ENCODE measurements at places on chromosomes 1 and 21.

- no peak for DNase-seq
These were observed 23.7 kb downstream of the FAF1 start for GRCh38 chr1:50936321-50936720.

- no peak for DNase-seq
These were observed 30.7 kb downstream of the TNFRSF1B start for GRCh38 chr1:12197483-12197880.

DNA sequence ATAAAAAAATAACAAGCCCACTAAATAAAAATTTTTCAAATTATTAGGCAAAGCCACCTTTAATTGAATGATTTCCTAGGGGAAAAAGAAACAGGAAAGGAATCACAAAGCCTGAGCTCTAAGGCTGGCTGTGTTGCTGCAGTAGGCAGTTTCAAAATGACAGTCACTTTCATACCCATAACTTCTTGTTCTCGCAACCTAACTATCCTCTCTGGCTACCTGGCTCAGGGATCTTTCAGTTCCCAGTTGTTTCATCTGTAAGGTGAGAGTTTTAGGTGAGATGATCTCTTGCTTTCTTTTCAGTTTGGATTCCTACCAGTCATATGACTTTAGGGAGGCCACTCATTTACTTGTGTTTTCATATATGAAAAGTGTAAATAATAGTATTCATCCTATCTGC, 226.1 kb downstream of the ASTN1 start:
- DNase-seq, result no peak

GRCh38 chr1:226335661-226336060, 26.7 kb upstream of the LIN9 start:
- DNase-seq, result no peak

GRCh38 chr1:30851286-30851685, 57.3 kb downstream of the SDC3 start:
- no peak for DNase-seq

DNA sequence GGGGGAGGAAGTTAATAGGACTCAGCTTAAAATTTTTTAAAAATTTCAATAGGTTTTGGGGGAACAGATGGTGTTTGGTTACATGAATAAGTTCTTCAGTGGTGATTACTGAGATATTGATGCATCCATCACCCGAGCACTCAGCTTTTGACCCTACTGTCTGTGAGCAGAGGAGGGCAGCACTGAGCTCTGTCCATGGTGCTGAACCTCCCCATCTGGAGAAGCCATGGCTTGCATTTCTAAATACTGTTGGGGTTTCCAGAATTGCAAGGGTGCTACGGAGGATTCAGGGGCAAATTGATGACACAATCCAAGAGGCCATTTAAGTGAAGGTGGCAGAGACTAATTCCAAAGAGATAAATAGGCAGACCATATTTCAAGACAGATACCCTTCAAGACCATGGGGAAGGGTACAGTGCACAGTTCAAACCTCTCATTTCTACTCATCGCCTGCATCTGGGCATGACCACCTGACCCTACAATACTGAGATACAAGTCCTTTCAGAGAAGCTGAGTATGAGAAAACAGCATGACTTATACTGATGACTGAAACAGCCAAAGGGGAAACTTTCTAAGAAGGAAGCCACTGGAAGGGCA, 17.2 kb downstream of the SYT2 start:
- peak; percentile 85 for DNase-seq

All from islet precursor cell (in vitro differentiated cells).